K562 (cell line): ENCODE measurements at places on chromosomes 13 and 19. TPM values are rescaled to one million over a fixed set of nuclear protein-coding genes. Genes with fewer than 3 reads are reported as not detected.
A peak's percentile ranks its signal among the peaks of the same experiment; 100 is the strongest.

GRCh38 chr13:21225841-21226581 is 49.6 kb downstream of the MRPL57 start:
- H3K27me3 ChIP-seq: no peaks in the 10 kb centered on the region
- no peak overlapping the region for H3K4me3 ChIP-seq
- H3K27ac ChIP-seq: no peak overlapping the region

DNA sequence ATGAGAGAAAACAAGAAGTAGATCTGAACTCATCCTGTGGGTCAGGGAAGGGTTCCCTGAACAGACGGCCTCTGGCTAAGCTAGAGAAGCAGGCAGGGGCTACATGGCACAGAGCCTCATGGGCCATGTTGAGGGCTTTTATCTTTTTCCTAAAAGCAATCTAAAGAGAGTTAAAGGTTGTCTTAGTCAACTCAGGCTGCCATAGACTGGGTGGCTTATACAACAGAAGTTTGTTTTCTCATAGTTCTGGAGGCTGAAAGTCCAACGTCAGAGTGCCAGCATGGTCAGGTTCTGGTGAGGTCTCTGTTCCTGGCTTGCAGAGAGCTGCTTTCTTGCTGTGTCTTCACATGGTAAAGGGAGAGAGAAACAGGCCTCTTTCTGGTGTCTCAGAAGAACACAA is 2.9 kb upstream of the MBNL2 start:
- H3K27ac ChIP-seq: no peak overlapping the region; the same call in 2 of the 3 replicates
- no peaks in the 10 kb centered on the region for H3K27me3 ChIP-seq
- H3K4me3 ChIP-seq: no peak overlapping the region
- H3K4me1 ChIP-seq: no peaks in the 10 kb centered on the region
- H3K36me3 ChIP-seq: no peaks in the 10 kb centered on the region; the same call in 2 of the 3 replicates

GRCh38 chr13:90270226-90270625 is 1077.3 kb upstream of the MIR17HG start:
- H3K27ac ChIP-seq: no peak overlapping the region
- H3K27me3 ChIP-seq: no peaks in the 10 kb centered on the region
- no peaks in the 10 kb centered on the region for H3K4me1 ChIP-seq
- DNase-seq: no peak
- no peaks in the 10 kb centered on the region for H3K36me3 ChIP-seq

DNA sequence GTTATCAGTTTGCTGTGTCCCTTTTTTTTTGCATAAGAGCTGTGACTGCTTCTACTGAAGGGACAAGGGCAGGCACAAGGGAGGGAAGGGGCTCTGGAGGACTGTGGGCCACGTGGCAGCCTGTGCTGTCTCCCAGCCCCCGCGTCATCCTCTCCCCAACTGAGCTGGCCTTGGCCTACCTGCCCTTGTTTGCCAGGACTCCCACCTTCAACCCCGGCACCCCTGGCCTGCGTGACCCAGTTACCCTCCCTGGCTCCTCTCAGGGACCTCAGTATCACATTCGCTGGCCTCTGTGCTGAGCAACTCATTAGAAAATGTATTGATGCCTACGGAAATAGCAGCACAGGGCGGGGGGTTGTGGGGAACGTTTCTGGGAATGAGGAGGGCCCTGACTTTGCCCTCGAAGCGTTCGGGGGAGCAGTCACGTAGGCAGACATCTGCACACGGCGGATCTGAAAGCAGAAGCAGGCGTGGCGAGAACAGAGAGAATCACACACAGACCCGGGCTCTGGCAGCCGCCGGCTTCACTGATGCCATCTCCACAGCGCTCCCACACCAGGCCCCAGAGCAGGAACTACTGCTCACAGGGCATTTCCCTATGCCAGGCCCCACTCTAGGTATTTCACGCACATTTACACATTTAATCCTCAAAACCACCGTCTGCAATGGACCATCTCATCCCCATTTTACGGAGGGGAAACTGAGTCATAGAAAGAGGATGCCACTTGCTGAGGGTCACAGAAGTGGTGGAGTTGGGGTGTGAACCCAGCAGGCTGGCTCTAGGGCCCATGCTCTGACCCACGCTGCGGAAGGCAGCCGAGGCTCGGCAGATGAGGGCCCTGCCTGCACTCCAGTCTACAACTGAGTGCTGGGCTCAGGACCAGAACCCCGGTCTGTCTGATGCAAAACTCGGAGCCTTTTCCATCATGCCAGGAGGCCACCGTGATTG is 5.7 kb upstream of the ATF5 start:
- no peaks in the 10 kb centered on the region for H3K27me3 ChIP-seq
- DNase-seq: no peak
- H3K4me1 ChIP-seq: peaks cover 30% of the 10 kb centered on the region
- H3K36me3 ChIP-seq: peaks cover 92% of the 10 kb centered on the region
- H3K27ac ChIP-seq: peak overlapping the region; percentile 70; the same call in 2 of the 3 replicates

- H3K4me1 ChIP-seq: peaks cover 75% of the 10 kb centered on the region
- no peak overlapping the region for H3K4me3 ChIP-seq
- DNase-seq: no peak
- no peaks in the 10 kb centered on the region for H3K27me3 ChIP-seq
- H3K27ac ChIP-seq: no peak overlapping the region
- H3K36me3 ChIP-seq: peaks cover 31% of the 10 kb centered on the region; the same call in 2 of the 3 replicates
These were observed 802 bp downstream of the DMPK start for GRCh38 chr19:45781214-45782161.

DNA sequence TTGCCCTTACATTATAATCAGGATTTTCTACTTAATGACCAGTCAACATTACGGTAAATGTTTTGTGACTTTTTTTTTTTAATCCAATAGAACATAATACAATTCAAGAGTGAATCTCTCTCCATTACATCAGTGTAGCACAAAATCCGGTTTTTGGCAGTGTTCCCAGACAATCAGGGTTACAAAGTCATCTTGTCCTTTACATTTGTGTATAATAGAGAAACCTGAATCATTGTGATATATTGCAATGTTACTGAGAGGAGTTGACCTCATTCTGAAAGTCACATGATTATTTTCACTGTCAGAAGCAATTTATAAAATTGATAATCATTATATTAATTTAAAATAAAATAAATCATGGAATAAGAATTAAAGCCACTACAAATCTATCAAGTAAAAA is 1346.0 kb upstream of the SPRY2 start:
- H3K27ac ChIP-seq: no peak overlapping the region
- no peaks in the 10 kb centered on the region for H3K27me3 ChIP-seq
- no peaks in the 10 kb centered on the region for H3K4me1 ChIP-seq

GRCh38 chr19:58582985-58583384 is 9.8 kb upstream of the MZF1 start:
- no peak overlapping the region; the same call in 2 of the 3 replicates for H3K27ac ChIP-seq
- no peaks in the 10 kb centered on the region for H3K27me3 ChIP-seq
- no peak overlapping the region for H3K4me3 ChIP-seq
- H3K36me3 ChIP-seq: peaks cover 35% of the 10 kb centered on the region

- no peak overlapping the region for H3K4me3 ChIP-seq
- no peaks in the 10 kb centered on the region; the same call in 1 of the 2 replicates for H3K27me3 ChIP-seq
- H3K36me3 ChIP-seq: no peaks in the 10 kb centered on the region
- no peak for DNase-seq
- H3K27ac ChIP-seq: no peak overlapping the region
These were observed 54.9 kb upstream of the SACS start for GRCh38 chr13:23488442-23488841.

DNA sequence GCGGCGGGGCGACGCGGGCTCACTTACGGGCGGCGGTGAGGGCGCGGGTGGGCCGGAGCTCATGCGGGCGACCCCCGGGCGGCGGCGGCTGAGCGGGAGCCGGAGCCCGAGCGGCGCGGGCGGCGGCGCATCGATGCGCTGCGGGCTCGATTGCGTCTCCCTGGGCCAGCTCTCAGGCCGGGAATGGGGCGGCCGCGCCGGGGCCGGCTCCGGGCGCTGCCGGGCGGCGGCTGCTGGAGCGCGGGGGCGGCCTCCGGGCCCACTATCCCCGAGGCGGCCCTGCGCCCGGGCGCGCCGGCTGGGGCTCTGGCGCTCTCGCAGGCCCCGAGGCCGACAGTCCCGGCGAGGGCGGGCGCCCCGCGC is 1.4 kb upstream of the TSHZ3 start:
- no peaks in the 10 kb centered on the region for H3K4me1 ChIP-seq
- H3K27me3 ChIP-seq: peaks cover 26% of the 10 kb centered on the region
- H3K27ac ChIP-seq: no peak overlapping the region
- H3K36me3 ChIP-seq: no peaks in the 10 kb centered on the region

Gene TMEM38A
- total RNA-seq: 1.4 and 2.1 TPM in 2 replicates

Gene ARHGAP33
- 13.0 and 26.6 TPM in 2 replicates for total RNA-seq

Gene PPAN
- 113 and 122 TPM in 2 replicates for total RNA-seq

Gene UBE2L5
- not detected in 2 replicates for total RNA-seq

Gene CHST8
- total RNA-seq: 0.11 TPM in 1 of 2 replicates, not detected in the other
